ENCODE measurements at places on chromosomes 11 and 22.

DNA sequence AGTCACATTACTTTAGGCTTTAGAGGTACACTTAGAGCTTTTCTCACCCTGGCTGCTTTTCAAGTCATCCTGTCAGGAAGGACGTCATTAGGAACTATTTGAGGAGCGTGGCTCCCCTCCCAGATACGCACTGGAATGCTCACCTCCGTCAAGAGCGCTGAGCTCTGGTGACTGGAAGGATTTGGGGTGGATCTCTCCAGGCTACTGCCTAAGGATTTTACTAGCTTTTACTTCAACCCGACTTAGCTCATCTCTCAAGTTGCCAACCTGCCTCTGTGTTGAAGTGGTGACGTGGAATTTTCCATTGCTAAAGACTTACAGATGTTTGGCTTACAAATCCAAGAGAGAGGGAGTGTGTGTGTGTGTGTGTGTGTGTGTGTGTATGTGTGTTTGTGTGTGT is 355.3 kb upstream of the CCDC90B start:
- DNase-seq: peak; percentile 1

- DNase-seq: peak; percentile 54
Measured at GRCh38 chr11:103537904-103538502, 428.8 kb downstream of the DYNC2H1 start.

DNA sequence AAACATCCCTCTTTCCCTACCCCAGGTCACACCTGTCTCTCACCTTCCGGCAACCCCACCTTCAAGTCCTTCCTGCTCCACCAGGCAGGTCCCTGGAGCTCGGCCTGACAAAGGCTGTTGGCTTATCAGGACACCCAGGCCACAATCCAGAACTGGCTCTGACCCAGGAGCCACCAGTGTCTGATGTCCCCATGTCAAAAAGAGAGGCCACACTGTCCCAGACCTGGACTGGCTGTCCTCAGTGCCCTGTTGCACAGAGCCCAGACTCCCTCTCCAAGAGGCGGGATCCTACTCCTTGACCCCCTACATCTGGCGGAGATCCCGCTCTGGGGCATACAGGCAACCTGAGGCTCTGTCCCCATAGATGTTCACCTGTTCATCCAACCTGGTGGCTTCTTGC is 116.0 kb downstream of the MN1 start:
- no peak for DNase-seq

GRCh38 chr22:42905217-42905616 is 48.1 kb upstream of the ARFGAP3 start:
- no peak for DNase-seq

- peak; percentile 35 for DNase-seq
Measured at GRCh38 chr11:117807482-117808327, 10.7 kb upstream of the DSCAML1 start.

DNA sequence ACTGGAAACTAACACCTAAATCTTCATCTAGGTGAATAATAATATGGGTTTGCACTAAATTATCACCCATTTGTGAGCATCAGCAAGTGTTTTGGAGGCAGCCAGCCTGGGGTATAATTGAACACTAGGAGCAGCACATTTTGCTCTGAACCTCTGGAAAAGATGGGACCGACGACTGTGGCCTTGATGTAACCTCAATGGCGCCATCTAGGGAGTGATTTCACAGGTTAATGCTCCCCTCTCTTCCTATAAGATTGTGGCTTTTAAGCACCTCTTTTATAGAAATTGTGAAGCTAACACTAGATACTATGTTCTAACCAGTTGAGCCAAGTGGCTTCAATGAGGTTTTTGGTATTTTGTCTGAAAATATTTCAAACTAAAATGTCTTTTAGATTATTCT is 203.7 kb downstream of the NELL1 start:
- no peak for DNase-seq

DNA sequence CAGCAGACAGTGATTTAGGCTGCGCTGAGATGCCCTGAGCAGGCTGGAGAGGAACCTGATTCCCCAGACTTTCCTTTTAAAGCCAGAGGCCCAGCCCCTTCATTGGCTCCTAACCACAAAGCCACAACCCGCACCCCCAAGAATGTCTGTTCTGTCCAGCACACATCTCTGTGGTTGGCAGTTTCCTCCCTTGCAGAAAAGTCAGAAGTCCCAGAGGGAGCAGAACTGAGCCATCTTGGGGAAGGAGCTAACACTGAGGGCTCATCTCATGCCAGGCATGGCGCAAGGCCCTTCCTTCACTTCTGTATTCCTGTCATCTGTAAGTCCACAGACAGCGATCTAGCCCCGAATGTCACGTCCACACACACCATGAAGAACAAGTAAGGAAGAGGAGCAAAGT is 97.1 kb upstream of the SYT13 start:
- peak; percentile 30 for DNase-seq

- no peak for DNase-seq
Measured at GRCh38 chr22:41919357-41920224, 4.7 kb upstream of the SHISA8 start.

GRCh38 chr11:125429807-125430678 is 66.0 kb downstream of the FEZ1 start:
- DNase-seq: no peak

DNA sequence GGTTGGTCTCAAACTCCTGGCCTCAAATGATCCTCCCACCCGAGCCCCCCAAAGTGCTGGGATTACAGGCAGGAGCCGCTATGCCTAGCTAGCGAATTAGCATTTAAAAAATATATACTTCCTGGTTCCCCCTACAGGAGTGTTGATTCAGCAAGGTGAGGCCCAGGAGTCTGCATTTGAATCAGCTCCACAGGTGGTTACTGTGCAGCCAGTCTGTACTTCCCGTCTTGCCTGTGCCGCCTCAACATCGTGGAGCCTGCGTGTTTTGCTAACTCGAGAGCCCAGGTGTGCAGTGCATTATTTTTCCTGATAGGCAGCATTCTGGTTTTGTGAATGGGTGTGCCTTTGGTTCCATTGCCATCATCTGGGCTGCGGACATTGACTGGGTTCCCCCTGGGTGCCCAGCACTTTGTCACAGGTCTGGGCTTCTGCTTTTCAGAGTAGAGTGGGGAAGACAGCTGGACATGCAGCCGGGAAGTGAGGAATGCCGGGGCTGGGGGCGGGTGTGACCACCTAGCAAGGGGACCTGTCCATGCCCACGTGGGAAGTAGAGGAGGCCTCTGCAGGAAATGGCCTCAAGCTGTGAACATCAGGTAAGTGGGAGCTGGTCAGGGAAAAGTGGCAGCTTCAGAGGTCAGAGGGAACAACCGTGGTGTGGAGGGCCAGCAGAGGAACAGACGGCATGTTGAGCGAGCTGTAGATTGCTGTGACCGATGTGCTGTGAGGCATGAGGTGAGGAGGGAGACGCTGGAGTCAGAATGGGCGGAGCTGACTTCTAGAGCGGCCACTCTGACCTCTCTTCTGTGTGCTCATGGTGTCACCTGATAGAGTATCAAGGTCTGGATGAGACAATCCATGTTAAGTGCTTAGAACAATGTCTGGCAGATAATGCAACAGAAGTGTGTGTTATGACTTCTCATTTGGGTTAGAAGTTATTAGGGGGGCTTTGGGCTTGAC is 42.2 kb downstream of the PPFIA1 start:
- no peak for DNase-seq

DNA sequence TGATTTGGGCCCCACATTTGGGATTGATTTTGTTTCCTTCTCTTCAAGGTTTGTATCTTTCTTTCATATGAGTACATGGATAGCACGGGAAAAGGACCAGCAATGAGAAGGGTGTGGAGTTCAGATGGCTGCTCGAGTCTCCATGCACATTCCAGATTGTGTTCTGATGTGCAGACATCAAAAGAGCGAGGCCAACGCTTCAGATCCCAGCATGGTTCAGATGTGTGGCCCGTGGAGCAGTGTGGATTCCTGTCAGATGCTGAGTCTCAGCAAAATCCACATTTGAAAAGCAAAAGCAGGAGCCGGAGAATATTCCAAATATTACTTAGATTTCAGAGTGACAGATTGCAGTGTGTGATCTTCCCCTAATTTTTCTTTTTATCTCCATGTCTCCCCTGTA is 219.4 kb downstream of the DBX1 start:
- no peak for DNase-seq

DNA sequence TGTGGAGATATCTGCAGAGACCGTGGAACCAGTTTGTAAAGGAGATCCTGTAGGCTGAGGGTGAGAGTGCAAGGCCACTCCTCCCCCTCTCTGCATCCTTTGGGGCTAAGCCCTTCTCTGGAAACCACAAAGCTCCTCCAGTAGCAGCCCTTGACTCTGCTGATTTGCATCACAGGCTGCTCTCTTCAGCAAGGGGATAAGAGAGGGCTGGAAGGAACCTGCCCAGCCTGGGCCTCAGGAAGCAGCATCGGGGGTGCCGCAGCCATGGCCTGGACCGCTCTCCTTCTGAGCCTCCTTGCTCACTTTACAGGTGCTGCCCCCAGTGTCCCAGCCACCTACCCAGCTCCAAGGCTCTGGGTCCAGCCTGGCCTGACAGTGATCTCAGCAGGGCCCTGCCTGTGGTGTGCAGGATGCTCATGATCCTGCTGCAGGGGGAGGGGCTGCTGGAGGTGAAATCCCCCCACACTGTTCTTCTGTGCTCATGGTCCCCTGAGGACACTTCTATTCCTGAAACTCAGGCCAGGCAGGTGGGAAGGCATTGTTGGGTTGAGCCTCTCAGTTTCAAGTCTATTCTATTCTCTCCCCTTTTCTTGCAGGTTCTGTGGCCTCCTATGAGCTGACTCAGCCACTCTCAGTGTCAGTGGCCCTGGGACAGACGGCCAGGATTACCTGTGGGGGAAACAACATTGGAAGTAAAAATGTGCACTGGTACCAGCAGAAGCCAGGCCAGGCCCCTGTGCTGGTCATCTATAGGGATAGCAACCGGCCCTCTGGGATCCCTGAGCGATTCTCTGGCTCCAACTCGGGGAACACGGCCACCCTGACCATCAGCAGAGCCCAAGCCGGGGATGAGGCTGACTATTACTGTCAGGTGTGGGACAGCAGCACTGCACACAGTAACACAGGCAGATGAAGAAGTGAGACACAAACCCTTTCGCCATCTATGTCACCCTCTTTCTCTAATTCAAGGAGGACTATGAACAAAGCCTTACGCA is 68.5 kb upstream of the IGLL5 start:
- no peak for DNase-seq

DNA sequence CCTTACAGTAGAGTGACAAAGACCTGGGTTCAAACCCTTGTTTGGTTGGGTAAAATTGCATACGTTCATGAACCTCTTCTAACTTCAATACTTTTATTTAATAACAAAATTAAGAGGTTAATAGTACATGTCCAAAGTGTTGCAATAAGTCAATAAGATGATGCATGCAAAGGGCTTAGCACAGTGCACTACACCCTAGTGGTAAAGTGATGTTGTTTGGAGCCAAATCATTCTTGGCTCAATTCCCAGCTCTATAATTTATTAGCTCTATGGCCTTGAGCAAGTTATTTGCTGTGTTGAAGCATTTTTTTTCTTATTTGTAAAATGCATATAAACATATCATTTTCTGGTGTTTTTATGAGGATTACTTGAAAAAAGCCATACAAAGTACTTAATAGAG is 945.3 kb downstream of the LRRC4C start:
- DNase-seq: peak; percentile 1

DNA sequence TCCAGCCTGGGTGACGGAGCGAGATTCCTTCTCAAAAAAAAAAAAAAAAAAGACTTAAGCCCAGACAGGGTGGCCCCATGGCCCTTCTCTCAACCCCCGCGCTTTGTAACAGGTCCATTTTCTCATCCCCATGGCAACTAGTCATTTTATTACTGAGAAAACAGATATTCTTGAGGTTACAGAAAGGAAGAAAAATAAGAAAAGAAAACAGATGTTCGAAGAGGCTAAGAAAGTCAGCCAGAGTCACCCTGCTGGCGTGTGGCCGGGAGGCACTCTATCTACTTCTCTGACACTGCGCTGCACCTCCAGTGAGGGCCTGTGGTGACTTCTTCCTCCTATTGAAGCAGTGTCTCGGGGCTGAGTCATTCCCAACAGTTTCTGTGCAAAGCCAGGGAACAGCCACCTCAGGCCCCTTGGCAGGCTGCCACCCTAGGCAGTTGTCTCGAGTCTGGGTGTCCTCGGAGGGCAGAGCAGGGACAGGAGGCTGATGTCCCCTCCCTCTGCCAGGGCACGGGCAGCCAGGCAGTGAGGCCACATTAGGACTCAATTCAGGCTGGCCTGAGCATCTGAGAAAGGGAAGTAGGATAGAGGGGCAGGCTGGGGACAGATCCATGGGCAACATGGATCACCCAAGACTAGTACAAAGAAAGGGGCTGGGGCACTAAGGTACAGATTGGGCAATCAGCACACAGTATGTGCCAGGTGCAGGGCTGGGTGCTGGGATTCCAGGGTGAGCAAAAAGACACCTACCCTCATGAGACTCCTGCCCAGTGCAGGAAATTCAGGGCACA is 16.4 kb upstream of the SYVN1 start:
- peak; percentile 95 for DNase-seq

DNA sequence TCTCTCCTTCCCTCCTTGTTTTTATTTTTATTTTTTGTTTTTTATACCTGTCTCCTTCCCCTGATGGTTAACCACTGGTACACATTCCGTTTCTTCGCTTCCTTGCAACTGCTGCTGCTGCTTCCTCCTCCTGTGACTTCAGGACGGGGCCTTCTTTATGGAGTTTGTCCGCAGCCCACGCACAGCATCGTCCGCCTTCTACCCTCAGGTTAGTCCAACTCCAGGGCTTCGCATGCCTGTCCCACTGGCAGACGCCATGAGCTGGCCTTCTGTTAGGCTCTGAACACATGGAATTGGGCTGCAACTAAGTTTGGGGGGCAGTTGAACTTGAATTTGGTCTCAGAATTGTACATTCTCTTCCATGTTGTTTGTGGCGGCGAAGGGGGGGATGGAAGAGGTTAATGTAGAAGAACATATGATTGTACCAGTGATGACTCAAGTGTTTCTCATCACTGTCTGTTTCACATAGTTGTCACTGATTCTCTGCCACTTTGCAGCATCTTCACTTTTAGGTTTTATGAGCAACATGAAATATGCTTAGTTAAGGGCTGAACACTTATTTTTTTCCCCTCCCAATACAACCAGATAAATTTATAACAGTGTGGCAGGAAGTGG is 83.0 kb upstream of the YWHAH start:
- DNase-seq: peak; percentile 5

GRCh38 chr11:65352783-65353182 is 1.8 kb upstream of the TIGD3 start:
- DNase-seq: peak; percentile 23

DNA sequence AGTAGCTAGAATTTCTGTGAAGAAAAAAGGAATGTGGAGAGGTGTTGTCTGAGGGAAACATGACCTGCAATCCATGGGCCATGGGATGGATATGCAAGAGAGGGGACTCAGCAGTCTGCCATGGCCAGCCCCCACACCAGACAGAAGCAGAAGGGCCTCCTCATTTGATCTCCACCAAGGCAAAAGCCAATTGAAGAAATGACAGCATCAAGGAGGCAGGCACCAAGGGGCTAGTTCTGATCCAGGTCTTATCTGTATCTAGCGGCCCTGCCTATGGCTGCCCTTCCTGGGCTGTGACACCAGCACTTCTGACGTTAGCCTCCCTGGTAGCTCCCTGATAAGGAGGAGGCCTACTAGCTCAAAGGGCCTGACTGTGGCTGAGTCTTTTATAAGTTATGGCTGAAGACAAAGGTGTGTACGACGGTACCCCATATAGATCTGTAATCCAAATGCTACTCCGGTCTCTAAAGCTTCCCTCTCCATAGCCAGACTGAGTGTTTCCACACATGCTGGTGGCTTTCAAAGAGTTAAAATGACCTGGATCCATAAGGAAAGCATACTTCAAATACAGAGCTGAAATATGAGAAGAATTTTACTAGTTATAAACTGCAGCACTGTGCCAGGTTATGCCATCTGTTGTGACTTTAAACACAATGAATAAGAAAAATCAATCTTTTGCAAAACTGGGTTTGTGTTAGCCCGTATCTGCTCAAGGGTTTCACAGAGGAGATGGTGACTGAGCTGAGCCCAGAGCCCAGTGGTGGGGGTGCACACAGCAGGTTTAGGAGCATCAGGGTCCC is 34.4 kb downstream of the HIRA start:
- no peak for DNase-seq

GRCh38 chr11:20014067-20014402 is 146.2 kb downstream of the DBX1 start:
- DNase-seq: no peak
